ENCODE measurements at places on chromosomes 1 and 21. TPM values are rescaled to one million over a fixed set of nuclear protein-coding genes. Genes with fewer than 3 reads are reported as not detected.

Gene BSND
- total RNA-seq: 1.4 TPM

Gene KRTAP7-1
- total RNA-seq: not detected

- DNase-seq: no peak
- H3K4me1 ChIP-seq: peaks cover 13% of the 10 kb centered on the region
- H3K36me3 ChIP-seq: peaks cover 3% of the 10 kb centered on the region
- H3K27ac ChIP-seq: peak overlapping the region; percentile 75
- no peaks in the 10 kb centered on the region for H3K27me3 ChIP-seq
- H3K4me3 ChIP-seq: no peak overlapping the region
These were observed 122.3 kb downstream of the DHRS3 start for GRCh38 chr1:12495725-12496124.

GRCh38 chr1:39269791-39270342 is 65.4 kb downstream of the MACF1 start:
- H3K4me1 ChIP-seq: peaks cover 10% of the 10 kb centered on the region
- H3K27me3 ChIP-seq: no peaks in the 10 kb centered on the region
- no peak overlapping the region for H3K4me3 ChIP-seq
- peak overlapping the region; percentile 28 for H3K27ac ChIP-seq

- H3K27ac ChIP-seq: no peak overlapping the region
- DNase-seq: no peak
- H3K27me3 ChIP-seq: no peaks in the 10 kb centered on the region
- H3K36me3 ChIP-seq: no peaks in the 10 kb centered on the region
- no peaks in the 10 kb centered on the region for H3K4me1 ChIP-seq
These were observed 10.9 kb downstream of the CNST start for GRCh38 chr1:246577082-246577719.

- no peaks in the 10 kb centered on the region for H3K4me1 ChIP-seq
- H3K36me3 ChIP-seq: no peaks in the 10 kb centered on the region
- H3K27ac ChIP-seq: no peak overlapping the region
- no peaks in the 10 kb centered on the region for H3K27me3 ChIP-seq
- no peak for DNase-seq
These were observed 9.0 kb downstream of the CFH start for GRCh38 chr1:196660852-196661251.
